NCI-H1930 (cell line): ENCODE measurements at places on chromosomes 4 and X.

DNA sequence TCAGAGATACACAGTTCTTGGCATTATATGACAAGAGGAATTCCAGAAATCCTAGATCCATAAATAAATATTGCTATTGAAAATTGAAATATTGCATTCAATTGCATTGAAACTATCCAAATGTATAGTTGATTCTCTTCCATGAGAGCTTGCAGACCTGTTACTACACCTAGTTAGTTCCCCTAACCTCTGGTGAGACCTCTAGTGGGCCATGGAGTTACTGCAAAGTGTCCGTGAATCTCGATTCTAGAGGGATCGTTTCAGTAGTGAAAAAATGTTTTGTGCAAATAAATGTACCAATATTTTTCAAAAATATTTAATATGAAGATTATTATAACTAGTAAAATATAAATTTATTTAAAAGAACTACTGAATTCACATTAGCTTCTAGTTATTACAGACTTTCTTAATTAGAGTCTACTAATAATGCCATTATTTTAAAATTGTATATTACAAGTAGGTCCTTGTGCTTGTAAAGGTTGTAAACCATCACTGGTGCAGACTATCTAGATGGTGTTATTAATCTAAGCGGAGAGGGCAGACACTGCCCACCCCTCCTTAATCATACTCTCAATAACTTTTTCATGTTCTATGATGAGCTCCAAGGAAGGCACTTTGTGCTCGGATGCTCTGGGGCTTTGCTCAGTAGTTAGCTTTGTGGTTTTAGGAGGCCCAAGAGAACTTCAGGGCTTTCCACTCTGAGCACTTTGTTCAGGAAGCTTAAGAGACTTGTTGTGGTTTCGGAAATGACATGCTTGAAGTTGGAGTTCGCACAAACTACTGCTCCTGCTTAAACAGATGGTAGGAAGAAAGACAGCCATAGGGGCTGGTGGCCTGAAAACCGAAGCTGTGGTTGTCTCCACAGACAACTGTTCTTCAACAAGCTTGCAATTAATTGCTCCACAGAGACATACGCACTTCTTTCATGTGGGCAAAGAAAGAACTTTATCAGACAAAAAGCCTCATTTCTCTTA, 42.8 kb downstream of the IL21 start:
- peak; percentile 9 for DNase-seq

- no peak for DNase-seq
These were observed 71.0 kb downstream of the USP46 start for GRCh38 chr4:52588097-52588496.

DNA sequence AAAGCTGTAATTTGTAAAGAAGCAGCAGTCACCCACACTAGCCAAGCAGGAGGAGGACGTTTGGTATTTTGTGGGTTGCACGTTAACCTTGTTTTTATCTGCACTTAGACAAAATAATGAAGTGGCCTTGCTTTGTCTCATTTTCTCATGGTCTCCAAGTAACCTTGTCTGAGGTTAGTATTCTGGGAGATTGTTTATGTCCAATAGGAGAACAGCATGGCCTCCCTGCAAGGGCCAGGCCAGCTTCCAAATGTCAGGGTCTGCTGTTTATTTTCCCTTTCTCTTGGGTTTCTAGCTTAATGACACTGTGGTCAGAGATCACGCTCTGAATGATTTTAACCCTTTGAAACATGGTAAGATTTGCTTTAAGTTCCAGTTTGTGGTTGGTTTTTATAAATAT, 29.9 kb downstream of the PNMA6E start:
- DNase-seq = no peak

- no peak for DNase-seq
These were observed 46.7 kb downstream of the MAGEB17 start for GRCh38 chrX:16213961-16214360.

GRCh38 chrX:153901753-153902140, 2.7 kb upstream of the AVPR2 start:
- no peak for DNase-seq

GRCh38 chr4:126086041-126086440, 771.3 kb downstream of the FAT4 start:
- no peak for DNase-seq
